ENCODE measurements at places on chromosomes 12 and 14.

GRCh38 chr14:102902523-102903247, 19.8 kb upstream of the AMN start:
- DNase-seq: no peak

DNA sequence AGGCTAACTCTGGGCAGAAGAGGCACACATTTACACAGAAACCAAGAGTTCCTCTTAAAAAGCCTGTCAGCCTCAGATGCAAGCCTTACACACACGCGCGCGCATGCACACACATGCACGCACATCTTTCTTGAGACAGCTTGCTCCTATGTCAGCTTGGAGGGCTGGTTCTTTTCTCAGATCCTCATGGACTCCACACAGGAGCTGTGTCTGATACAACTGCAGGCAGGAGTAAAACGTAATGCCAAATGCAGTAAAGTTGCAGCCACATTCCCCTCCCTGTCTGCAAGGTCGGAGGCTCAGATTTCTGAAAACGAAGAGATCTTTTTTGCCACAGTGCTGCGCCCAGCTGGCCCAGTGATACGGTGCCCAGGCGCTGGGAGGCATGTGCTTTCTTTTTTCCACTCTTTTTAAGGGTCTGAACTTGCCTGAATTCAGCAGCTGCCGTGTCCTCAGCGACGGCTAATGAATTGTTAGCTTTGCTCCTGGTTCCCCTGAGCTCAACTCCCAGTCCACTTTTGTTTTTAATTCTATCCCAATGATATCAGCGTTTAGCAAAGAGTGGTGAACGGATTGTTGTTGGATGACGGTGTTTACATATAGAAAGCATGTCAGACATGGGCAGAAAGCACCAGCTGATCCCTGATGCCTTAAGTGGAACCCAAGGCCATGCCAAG, 72.9 kb upstream of the FOXN3 start:
- no peak for DNase-seq

- no peak for DNase-seq
Measured at GRCh38 chr14:43005807-43006206, 1399.1 kb downstream of the LRFN5 start.

- DNase-seq: no peak
Measured at GRCh38 chr14:104460791-104461651, 118.5 kb upstream of the C14orf180 start.

- DNase-seq: no peak
Measured at GRCh38 chr14:76293221-76293620, 82.7 kb upstream of the ESRRB start.

- no peak for DNase-seq
Measured at GRCh38 chr14:99475660-99476059, 5.0 kb downstream of the SETD3 start.

- peak; percentile 43 for DNase-seq
Measured at GRCh38 chr12:45991284-45992249, 1.2 kb upstream of the SCAF11 start.

- DNase-seq: no peak
Measured at GRCh38 chr12:6302621-6303020, 7.9 kb upstream of the PLEKHG6 start.

GRCh38 chr12:101207086-101207780, 2.8 kb downstream of the SLC5A8 start:
- DNase-seq: no peak

GRCh38 chr12:126219654-126220279, 1154.5 kb downstream of the AACS start:
- DNase-seq: no peak

DNA sequence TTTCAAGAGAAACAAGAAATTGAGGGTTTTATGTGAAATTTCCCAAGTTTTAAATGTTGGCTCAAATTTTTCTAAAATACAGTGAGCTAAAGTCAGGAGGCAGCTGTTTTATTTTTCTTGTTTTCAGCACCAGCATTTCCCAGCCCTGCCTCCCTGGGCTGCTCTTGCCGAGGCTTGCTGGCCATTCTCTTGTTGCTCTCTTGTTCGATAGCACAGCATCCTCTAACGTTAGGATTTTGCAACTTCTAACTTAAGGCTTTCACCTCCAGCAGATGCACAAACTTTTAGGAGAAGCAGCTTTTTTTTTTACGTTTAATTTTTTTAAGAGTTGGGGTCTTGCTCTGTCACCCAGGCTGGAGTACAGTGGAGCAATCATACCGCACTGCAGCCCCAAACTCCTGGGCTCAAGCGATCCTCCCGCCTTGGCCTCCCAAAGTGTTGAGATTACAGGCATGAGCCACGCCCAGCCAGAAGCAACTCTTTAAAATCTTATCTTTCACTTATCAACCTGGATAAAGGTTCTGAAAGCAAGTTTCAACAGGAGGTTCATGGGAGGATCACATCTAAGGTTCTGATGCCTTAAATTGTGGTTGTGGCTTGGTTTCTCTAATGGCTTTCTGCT, 40.2 kb downstream of the B4GALNT3 start:
- DNase-seq: no peak

DNA sequence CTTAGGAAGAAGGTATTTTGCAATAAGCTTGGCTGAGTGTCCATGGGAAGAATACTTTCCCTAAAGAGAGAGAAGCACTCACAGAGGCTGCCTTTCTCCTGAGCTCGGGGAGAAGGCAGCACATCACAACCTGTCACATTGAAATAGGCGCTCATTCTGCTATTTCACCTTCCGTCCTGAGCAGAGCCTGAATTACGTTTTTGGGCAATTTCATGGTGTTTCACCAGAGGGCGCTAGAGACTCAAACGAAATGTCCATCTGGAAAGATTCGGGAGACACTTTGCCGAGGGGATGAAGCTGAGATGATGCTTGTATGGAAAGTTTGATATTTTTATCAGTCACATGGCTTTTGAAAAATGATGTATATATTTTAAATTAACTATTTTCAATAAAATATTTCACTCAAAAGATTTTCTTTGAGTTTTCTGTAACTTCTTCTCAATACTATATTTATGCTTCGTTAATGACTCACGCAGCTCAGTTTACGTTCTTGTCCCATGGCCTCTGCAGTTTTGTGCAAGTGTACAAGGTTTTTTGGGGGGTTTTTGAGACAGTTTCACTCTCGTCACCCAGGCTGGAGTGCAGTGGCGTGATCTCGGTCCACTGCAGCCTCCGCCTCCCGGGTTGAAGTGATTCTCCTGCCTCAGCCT, 17.4 kb upstream of the B4GALNT3 start:
- no peak for DNase-seq

DNA sequence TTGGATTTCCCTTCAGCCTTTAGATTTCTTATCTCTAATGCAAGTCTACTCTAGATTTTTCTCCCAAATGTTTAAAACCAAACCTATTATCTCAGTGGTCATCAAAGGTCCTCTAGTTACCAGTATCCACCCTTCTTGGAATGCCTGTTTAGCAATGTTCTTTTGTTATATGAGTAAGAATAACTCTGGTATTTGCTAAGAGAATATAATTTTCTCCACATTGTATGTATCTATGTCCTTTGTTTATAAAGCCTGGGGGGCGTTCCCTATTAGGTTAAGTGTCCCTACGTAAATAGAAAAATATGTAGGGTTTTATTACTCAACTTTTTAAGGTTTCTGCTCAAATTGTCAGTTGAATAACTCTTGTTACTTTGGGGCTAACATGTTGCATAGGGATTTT, 27.3 kb downstream of the PPM1A start:
- DNase-seq: no peak

- DNase-seq: no peak
Measured at GRCh38 chr12:105641749-105642148, 311.3 kb downstream of the C12orf75 start.

DNA sequence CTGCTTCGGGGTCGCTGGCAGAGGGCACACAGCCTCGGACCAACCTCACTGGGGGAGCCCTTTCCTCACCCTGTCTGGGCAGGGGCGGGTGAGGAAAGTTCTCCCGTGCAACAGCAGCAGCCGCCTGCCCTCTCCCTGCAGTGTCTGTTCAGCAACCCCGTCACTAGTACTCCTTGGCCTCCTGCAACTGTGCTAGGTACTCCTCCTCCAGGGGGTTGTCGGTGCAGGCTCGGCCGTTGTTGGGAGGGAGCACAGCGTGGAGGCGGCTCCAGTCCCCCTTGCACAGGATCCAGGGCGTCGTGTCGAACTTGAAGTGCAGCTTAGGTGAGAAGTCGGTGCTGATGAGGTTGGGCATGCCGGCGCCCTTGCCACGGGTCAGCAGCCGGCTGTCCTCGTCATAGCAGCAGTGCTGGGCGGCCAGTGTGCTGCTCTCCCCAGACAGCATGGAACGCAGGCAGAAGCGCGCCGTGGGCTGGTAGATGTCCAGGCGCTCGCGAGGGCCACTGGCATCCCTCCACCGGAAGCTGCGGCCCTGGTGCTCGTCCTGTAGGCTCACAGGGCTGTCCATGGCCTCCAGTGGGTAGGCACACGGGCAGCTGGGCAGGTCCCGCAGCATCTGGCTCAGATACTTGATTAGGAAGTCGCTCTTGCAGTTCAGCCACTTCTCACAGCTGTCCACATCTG, 17.7 kb downstream of the AHSA1 start:
- DNase-seq: no peak

GRCh38 chr14:71659159-71659558, 273.1 kb upstream of the RGS6 start:
- no peak for DNase-seq

GRCh38 chr14:21071225-21072030, 1.3 kb downstream of the ARHGEF40 start:
- DNase-seq: no peak

- DNase-seq: no peak
Measured at GRCh38 chr12:105856048-105856405, 282.7 kb downstream of the NUAK1 start.

DNA sequence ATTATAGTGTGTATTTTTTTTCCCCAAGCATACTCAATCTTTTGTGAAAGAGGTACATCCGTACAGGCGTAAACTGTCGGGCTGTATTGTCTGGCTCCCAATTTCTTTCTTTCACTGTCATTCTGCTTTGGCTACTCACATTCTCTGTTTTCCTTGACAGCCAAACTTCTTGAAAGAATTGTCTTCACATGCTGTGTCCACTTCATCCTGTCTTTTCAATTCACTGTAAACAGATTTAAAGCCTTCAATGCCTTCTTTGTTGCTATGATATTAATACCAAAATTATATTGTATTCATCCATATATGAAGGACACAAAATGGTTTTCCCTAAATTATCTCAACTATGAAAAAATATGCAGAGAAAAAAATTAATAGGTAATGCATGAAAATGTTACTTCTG, 6.0 kb upstream of the ATP23 start:
- DNase-seq: no peak
